NAMALWA (cell line): ENCODE measurements at places on chromosomes 6 and 20.

- DNase-seq: no peak
Observed at GRCh38 chr6:7691021-7691420, 34.9 kb upstream of the BMP6 start.

GRCh38 chr6:46012834-46013233 is 2.8 kb downstream of the CLIC5 start:
- no peak for DNase-seq

DNA sequence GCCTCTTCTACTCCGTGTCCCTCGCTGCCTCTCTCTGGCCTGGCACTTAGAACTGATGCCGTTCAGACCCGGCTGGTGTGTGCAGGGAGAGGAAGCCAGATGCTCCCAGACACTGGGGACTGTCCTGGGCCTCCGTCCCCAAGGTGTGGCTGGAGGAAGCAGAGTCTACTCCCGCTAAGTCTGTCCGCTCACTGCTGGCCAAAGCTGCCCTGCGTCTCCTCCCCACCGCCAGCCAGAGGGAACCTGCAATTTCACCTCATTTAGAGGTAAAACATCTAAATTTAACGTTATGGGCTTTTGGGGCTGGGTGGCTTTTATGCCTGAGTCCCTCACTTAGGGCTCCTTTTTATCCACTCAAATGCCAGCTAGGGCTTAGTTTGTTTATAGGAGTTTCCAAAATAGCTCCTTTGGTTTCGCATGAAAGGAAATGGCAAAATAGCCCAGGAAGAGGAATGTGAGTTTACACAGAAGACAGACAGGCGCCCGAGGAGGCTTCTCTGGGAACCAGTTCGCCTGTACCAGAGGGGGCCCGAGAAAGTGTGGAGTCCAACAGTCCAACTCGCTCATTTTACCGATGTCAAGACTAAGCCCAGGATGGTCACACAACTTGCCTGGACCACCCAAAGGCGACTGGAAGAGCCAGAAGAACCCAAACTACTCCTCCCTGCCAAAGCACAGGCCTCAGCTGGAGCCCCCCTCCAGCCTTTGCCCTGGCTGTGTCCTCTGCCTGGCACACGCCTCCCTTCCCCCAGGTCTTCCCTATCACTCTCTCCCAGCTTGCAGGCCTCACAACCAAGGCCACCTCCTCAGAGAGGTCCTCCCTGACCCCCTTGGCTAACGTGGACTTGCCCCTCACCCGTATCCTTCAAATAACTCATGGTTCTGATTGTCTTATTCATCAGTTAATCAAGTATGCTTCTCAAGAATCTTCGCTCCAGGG is 54.5 kb downstream of the RIPOR3 start:
- DNase-seq: no peak

- DNase-seq: no peak
Observed at GRCh38 chr6:91221072-91221720, 634.3 kb upstream of the MAP3K7 start.

- no peak for DNase-seq
Observed at GRCh38 chr6:71584712-71585436, 296.3 kb downstream of the OGFRL1 start.

DNA sequence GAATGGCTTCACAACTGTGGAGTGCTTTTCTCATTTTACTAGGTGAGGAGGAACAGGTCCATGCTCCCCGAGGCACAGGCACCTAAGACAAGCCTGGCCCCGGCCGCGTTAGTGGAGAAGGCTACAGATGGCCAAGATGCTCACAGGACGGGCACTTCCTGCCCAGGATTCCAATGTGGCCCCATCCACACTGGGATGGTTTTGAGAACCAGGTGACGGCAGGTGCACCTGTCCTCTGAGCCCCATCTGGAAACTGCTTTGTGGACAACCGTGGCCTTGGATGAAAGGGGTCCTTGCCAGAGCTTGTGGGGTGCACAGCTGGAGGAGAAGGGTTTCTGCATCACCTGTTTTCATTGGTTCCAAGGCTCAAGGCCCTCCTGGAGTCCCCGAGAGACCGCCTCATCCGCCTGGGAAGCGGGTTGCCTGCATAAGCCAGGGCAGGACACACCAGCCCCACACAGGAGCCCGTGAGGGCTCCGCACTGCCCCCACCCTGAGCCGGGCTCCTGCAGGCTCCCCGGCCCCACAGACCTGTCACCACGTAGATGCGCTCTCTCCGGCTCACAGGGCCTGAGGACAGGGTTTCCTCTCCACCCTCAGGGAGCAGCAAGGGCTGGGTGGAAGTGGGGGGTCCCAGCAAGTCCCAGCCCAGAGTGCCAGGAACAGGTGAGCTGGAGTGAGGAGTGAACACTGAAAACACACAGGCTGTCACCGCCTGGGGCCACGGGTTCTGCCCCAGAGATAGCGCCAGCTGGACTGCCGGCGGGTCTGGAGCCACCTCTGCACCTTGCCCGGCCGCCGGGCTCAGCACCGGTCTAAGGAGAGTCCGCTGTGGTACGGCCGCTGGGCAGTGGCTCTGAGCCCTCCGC is 18.3 kb downstream of the NTSR1 start:
- DNase-seq: no peak
